ENCODE measurements at places on chromosomes 13 and 19.

DNA sequence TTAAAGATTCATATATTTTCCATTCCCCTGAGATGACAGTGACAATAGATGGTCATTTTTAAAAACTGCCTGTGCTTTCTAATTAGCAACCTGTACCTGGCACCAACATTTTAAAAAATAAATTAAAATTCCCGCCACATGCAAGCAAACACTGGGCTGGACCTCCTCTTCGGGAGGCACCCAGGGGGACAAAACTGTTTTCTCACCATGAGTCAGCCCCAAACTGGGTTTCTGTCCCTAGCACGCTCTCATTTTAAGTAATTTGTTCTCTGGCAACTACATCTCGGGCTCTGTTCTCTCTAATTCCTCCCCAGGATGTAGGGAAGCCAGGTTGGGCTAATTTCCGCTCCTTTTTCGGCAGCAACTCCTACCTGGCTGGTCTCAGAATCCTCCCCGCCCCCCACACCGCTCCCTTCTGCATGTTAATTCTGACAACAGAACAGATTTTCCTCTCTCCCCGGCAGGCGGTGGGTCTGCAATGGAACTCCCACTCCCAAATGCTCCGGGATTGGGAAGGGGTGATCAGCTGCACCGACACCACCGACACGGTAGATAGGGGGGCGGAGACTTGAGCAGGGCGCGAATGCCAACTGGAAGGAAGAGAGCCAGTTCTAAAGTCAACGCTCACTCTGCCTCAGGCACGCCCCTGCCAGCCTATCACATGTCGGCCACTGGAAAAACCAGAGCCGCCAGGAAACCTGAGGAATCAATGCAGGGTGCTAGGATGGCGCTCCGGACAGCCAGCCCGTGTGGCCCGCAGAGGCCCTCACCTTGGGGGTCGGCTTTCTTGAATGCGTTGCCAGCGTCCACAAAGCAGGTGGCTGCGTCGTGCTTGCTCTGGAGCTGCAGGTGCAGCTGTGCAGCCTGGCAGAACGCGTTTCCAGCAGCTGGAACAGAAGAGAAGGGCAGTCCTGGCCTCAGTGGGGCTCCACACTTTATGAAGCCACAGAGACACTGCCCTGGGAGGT lies 14.7 kb downstream of the NAPA start:
- no peak for DNase-seq

- DNase-seq, result no peak
Measured at GRCh38 chr19:54435551-54436016, 13.4 kb upstream of the LENG8 start.

GRCh38 chr19:46759206-46759605 lies 13.0 kb upstream of the STRN4 start:
- no peak for DNase-seq

DNA sequence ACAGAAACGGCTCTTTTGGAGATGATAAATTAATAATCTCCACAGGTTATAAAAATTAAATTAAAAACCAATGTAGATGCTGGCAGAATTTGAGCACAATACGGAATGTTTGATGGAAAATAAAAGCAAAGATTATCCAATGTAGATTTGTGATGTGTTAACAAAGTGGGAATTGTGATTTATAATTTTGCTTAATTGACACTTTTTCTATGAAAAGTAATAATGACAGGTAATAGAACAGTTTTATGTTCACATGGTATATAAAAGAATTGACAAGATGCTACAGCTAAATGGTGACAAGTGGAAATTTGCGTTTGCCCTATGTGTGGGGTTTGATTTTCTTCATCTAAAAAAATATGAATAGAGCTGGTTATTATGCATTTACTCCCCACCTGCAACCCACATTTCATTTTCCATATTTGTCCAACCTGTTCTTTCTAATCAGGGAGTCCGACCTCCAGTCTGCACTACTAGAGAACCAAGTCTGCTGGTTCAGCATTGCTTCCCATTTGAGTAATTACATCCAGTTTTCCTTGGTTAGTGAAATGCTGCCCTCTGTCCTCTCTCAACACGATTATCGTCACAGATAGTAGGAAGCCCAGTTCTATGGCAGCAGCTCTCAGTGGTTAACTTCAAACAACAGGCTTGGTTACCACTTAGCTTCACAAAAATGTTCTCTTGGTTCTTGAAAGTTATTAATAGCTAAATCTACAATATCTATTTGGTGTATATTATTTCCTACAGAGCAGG lies 61.4 kb upstream of the SLITRK1 start:
- no peak for DNase-seq
